ENCODE measurements at places on chromosomes 6 and 20.

DNA sequence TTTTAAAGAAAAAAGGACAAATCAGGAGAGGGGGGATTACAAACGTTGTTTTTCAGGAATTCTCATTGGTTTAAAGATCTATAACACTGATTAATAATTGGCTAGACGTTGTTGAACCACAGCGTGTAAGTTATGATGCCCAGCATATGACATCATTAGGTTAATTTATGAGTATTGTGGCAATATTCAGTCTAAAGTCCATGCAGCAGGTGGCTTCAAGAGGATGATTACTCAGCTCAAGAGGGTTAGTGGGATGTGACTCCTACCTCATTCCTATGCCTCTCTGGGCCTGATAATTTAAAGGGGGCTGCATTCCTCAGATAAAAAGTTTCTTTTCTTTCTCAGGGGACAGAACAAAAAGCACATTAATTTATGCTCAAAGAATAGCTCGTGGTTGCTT, 1309.0 kb downstream of the EPHA7 start:
- DNase-seq: no peak

DNA sequence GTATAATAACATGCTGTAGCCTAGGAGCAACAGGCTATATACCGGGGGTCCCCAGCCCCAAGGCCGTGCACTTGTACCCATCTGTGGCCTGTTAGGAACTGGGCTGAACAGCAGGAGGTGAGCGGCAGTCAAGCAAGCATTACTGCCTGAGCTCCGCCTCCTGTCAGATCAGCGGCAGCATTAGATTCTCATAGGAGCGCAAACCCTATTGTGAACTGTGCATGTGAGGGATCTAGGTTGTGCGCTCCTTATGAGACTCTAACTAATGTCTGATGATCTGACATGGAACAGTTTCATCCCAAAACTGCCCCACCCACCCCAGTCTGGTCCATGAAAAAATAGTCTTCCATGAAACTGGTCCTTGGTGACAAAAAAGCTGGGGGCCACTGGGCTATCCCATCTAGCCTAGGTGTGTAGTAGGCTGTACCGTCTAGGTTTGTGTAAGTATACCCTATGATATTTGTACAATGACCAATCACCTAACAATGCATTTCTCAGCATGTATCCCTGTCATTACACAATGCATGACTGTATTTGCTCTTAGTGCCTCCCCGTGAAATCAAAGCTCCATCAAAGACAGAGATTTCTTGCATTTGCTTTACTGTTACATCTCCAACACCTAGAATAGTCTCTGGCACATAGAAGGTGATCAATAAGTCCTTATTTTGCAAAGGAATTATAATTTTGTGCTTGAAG, 30.8 kb downstream of the NHSL1 start:
- DNase-seq: no peak

GRCh38 chr20:61668065-61668650, 397.5 kb downstream of the TAF4 start:
- no peak for DNase-seq

GRCh38 chr6:6851059-6851948, 256.5 kb upstream of the RREB1 start:
- DNase-seq: no peak

DNA sequence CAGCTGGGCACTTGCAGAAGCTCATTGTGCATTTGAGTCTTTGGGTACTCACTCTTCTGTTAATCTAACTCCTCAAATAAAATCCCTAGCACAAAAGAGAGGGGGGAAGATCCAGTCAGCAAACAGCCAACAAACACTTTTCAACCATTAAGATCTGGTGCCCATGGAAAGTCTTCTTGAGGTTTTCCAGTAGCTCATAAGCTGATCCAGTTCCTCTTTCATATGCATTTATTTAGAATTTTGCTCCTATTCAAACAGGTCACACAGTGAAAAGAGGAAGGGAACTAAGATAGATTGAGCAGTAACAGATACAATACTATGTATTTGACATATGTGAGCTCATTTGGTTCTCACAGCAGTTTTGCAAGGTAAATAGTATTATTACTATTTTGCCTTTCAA, 38.6 kb downstream of the HLA-DPB1 start:
- no peak for DNase-seq

GRCh38 chr6:84569882-84570281, 194.5 kb downstream of the TBX18 start:
- DNase-seq: no peak

DNA sequence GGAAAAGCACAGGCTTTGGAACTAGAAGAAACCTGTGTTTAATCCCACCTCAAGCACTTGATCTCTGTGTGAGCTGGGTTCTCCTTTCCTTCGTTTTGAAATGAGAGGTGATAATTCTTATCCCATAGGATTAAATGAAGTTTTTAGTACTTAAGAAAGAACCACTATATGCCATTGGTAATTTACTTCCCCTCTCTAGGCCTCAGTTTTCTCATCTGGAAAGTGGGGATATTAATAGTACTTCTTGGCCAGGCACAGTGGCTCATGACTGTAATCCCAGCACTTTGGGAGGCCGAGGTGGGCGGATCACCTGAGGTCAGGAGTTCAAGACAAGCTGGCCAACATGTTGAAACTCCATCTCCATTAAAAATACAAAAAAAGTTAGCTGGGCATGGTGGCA, 14.1 kb downstream of the REM1 start:
- DNase-seq: no peak

- no peak for DNase-seq
Measured at GRCh38 chr6:155116571-155116910, 121.4 kb downstream of the TIAM2 start.
